Endothelial cell (in vitro differentiated cells): ENCODE measurements at places on chromosomes 7 and 10.

- DNase-seq = no peak
Observed at GRCh38 chr10:79333513-79333912, 13.8 kb upstream of the PPIF start.

GRCh38 chr10:29344073-29344820, 55.4 kb downstream of the LYZL1 start:
- no peak for DNase-seq

GRCh38 chr7:128422842-128423241, 13.1 kb upstream of the IMPDH1 start:
- no peak for DNase-seq

DNA sequence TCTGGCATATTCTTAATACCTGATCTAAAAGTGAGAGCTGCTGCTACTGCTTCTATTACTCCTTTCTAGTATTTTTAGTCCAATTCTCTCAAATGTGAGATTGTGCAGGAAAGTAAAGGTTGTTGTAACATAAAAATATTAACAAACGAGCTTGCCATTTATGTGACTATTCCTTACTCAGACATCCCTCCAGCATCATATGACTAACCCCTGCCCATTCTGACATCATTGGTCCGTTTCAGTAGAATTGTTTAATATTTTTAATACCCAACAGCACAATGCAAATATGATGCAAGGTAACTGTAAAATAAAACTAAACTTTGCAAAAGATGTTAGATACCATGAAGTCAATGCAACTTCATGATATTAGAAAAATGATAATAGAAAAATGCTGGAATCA, 83.6 kb downstream of the CFAP58 start:
- DNase-seq = no peak
